ENCODE measurements at places on chromosomes 11 and 22.
A peak's percentile ranks its signal among the peaks of the same experiment; 100 is the strongest.

DNA sequence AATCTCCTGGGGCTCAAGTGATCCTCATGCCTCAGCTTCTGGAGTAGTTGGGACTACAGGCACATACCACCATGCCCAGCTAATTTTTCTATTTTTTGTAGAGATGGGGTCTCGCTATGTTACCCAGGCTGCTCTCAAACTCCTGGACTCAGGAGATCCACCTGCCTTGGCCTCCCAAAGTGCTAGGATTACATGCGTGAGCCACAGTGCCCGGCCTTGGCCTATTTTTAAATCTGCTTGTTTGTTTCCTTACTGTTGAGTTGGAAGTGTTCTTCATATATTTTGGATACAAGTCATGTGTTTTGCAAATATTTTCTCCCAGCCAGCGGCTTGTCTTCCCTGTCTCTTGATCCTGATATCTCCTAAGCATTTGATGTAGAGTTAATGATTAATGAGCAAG lies 5.0 kb downstream of the PARVB start:
- no peak for DNase-seq

DNA sequence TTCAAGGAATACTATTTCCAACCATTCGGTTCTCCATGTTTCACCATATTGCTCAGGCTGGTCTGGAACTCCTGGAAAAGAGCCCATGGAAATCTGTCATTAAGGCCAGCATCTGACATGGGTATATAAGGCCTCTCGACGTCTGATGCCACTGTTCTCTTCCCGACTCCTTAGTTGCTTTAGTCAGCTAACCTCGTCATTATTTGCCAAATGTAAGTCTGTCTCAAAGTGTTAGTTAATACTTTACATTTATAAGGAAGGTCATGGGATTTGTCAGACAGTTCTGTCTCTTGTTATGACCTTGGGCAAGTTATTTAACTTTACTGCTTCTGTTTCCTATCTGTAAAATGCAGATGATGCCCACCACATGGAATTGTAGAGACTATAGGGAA lies 1.6 kb downstream of the MRPL48 start:
- DNase-seq = no peak

DNA sequence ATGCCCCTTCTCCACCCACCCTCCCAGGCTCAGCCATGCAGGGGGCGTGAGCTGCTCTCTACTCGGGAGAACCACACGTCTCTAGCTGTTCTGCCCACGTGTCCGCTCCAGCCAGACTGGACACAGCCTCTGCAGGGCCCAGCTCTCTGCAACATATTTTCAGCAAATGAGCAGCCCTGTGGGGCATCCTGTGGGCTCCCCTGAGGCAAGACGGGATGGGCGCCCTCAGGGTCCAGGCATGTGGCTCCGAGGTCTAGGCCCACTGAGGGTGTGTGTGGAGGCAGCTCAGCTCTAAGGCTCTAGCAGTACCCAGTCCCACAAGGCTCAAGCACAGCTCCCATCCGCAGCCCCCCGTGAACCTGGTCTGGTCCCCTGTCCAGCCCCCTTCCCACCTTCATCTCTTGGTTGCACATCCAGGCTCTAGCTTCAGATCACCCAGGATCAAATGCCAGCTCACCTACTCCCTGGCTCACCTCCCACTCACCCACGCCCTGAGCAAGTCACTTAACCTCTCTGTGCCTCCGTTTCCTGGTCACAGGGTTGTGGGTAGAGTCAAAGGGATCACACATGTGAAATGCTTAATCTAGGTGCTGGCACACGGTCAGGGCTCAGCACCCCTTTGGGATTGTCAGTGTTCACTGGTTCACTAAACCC lies 57.8 kb upstream of the TCF20 start:
- peak; percentile 51 for DNase-seq

DNA sequence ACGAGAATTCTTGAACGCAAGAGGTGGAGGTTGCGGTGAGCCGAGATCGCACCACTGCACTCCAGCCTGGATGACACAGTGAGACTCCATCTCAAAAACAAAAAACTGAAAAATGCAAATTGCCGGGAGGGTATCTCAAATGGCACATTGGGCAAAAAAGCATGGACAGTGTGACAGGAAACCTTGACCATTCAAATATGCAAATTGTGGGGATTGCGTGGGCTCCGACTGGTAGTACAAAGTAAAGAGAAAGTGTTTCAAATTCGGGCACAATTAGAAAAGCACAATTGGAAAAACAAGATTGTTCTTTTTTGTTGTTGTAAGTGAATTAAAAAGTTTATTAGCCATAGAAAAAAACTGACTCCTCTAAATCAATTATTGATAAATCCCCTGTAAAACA lies 56.7 kb upstream of the NUP160 start:
- no peak for DNase-seq

- DNase-seq = peak; percentile 46
These were observed 317.8 kb downstream of the NTM start for GRCh38 chr11:131688048-131688693.

GRCh38 chr11:113814181-113814580 lies 34.6 kb downstream of the CLDN25 start:
- no peak for DNase-seq

DNA sequence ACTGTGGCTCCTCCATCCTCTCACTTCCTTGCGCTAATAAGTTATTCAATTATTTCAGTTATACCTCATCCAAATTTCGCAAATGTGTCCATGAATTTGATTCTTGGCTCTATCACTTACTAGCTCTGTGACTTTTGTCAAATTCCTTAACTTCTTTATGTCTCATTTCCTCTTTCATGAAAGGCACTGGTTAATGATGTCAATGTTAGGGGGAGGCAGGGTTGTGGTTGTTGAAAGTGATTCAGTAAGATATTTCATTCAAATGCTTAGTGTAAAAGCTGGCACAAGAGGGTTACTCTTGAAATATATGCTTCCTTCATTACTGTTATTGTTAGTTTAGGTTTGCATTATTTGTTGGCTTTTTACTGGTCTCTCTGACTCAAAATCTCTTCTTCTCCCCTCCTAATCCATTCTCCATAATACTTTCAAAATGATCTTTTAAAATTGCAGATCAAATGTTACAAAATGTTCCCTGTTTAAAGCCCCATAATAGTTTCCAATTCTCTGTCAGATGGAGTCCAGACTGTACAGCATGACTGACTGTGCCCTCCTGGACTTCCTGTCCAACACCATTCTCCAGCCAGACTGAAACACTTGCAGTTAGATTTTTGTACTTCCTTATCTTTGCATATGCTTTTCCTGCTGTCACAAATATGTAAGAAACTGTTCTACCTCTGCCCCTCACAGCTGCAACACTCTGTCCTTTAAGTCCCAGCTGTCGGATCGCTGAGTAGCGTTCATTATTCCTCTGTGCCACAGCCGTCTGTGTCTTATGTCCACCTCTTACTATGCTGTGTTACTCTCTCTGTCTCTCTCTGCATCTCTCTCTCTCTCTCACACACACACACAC lies 510.6 kb upstream of the RAG2 start:
- no peak for DNase-seq

- DNase-seq = no peak
These were observed 2.4 kb downstream of the TRIM44 start for GRCh38 chr11:35664977-35665441.

- DNase-seq = no peak
These were observed 105.7 kb downstream of the RASSF10 start for GRCh38 chr11:13114566-13115379.

All from activated T-cell treated with anti-CD3 and anti-CD28 coated beads, Interleukin-2, amount 50 U/mL, for 48 hours (primary cell).